ENCODE measurements at places on chromosomes 4 and X. TPM values are rescaled to one million over a fixed set of nuclear protein-coding genes. Genes with fewer than 3 reads are reported as not detected.

- no peak for DNase-seq
Measured at GRCh38 chr4:99028187-99028586, 32.7 kb downstream of the METAP1 start.

- DNase-seq, result no peak
Measured at GRCh38 chrX:45992402-45993123, 552.7 kb downstream of the ZNF674 start.

DNA sequence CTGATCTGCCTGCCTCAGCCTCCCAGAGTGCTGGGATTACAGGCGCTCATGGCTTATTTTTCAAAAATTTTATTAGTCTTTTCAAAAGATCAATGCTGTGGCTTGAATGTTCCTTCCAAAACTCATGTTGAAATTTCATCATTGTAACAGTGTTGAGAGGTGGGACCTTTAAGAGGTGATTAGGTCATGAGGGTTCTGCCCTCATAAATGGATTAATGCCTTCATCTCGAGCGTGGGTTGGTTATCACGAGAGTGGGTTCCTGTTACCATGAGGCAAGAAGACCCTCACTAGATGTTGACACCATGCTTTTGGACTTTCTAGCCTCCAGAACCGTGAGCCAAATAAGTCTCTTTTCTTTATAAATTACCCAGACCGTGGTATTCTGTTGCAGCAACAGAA, 30.3 kb downstream of the EIF2S3 start:
- no peak for DNase-seq

GRCh38 chr4:3263053-3263875, 14.3 kb downstream of the MSANTD1 start:
- no peak for DNase-seq

GRCh38 chrX:67545036-67545821, 1.4 kb downstream of the AR start:
- no peak for DNase-seq

DNA sequence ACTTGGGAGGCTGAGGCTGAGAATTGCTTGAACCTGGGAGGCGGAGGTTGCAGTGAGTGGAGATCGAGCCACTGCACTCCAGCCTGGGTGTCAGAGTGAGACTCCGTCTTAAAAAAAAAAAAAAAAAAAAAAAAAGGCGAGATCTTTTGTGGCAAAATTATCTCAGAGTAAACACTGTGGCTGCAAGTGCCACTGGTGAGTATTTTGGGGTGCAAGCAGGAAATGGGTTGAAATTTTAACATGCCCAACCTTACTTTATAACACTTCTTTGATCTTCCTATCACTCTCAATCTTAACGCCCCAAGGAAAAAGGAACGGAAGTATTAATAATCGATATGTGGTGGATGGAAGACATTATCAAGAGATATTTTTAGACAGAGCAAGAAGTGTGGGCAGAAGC, 32.1 kb downstream of the SLC34A2 start:
- DNase-seq, result no peak

GRCh38 chr4:83114576-83114975, at the start of gene PLAC8:
Gene PLAC8, minus strand, starts transcription at chr4:83114729. Its CDS starts 6,808 bp downstream, at chr4:83107921.
- no peak for DNase-seq

DNA sequence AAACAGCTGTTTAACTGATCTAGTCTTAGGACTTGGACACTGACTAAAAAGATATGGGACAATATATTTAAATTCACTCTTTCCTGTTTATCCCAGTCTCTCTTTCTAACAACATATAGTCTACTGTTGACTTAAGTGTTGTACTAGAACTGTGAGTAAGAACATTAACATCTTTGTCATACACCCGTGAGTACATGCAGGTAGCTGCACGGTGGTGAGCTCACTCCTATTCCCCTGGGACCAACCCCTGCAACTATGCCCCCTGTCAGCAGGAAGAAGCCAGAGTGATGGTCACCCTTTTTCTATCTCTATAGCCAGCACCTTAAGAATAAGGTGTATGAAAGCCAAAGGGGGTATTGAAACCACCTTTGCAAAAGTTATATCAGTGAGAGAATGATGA, 17.6 kb downstream of the TBL1X start:
- DNase-seq, result no peak

The PNMA6F gene
- total RNA-seq, result not detected

DNA sequence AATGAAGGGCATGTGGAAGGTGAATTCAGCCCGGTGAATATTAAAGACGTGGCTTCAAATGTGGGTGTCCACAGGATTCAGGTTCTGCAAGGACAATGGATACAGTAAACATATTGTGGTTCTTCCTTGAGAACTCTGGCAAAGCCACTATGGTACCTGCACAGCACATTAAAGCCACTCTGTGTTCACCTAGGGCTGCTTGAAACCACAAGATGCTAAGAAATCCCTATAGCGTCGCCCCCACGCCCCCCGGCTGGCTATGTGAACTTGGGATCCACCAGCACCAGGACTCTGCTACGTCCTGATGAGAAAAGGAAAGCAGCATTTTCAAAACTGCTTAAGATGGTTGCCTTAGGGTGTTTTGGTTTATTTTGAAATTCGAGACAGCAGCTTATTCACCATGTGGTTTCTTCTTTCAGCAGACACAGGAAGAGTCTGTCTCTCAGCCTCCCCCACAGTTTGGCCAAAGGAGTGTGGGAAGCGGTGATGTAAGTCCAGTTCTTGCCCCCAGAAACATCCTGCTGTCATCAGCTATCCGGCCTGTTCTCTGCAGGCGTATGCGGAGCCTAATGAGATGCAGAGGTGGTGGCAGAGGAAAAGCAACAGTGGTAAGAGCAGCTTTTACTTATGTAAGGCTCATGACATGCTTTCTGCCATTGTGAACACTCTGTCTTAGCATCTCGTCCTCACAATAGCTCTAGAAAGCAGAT, 111.5 kb downstream of the AFAP1 start:
- DNase-seq, result no peak
